G401 (cell line): ENCODE measurements at places on chromosomes 6 and 20.

DNA sequence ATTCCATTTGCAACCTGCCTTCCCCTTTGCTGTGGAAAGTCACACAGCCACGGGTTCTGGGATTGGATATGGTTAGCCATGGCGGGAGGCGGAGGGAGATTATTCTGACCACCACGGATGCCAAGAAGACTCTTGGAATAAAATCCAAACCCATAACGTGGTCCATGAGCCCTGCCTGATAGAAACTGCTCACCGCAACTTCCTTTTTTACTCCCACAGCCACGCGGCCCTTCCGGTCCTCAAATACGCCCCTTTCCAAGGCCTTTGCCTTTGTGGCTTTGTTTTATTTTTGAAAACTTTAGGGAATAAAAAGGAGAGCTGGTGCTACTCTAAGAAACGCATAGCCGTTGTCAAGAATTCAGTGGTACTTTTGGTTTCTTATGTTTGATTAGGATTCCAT, 602.5 kb upstream of the CDH4 start:
- DNase-seq: no peak

GRCh38 chr20:64138276-64138815, 25.9 kb upstream of the MYT1 start:
- no peak for DNase-seq

DNA sequence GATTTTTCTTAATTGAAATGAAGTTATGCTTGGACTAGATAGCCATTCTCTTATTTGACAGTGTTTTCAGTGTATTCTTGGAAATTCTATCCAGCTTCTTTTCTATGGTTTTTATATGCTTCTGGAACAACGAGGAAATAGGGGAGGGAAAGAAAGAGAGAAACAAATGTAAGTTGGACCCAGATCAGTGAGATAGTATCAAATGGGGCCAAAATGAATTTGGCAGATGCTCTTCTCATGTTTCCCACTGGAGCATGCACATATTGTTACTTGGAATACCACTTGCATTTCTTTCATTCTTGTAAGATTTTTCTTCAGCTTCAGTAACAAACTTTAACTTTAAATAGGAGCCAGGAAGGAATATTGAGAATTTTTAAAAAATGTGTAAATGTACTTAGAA, 312.3 kb downstream of the PRL start:
- no peak for DNase-seq

DNA sequence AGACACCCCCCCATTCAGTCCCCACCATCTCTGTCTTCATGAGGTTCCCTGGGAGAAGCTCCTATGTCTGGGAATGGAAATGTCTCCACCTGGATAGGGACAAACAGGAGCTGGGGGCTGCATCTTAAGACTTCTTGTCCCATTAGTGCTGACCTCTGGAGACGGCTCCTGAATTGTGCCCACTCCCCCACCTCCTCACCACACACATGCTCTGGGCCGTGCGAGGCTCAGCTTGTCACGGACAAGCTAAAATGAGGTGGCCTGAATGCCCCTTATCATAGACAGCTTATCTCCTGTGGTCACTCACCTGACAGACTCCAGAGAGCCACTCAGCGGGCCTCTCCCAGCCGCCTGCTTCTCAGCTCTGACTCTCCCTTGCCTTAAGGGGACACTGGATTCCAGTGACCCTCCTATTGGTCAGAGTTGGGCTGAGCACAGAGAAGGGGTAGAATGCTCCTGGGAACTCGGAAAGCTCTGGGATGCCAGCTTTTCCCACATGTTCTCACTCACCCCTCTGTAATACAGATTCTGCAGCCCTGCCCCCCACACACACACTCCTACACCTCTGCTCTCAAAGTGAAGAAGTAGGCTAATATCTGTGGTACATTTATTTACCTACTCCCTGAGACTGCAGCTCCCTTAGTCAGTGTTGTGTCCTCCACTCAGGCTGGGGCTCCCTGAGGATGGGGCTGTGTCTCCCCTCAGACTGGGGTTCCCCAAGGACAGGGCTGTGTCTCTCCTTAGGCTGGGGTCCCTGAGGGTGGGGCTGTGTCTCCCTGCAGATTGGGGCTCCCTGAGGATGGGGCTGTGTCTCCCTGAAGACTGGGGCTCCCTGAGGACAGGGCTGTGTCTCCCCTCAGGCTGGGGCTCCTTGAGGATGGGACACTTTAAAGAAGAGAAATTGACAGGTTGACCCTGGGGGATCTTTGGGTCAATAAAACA, 167.5 kb downstream of the VEGFA start:
- no peak for DNase-seq

- no peak for DNase-seq
Observed at GRCh38 chr20:19423097-19423899, 210.9 kb downstream of the SLC24A3 start.

- DNase-seq: no peak
Observed at GRCh38 chr6:123901436-123901835, 97.8 kb downstream of the NKAIN2 start.

GRCh38 chr20:35502352-35502751, 27.1 kb downstream of the C20orf173 start:
- DNase-seq: no peak

GRCh38 chr6:166050559-166050958, 117.1 kb downstream of the TBXT start:
- no peak for DNase-seq
